ENCODE measurements at places on chromosomes 5 and 9.

DNA sequence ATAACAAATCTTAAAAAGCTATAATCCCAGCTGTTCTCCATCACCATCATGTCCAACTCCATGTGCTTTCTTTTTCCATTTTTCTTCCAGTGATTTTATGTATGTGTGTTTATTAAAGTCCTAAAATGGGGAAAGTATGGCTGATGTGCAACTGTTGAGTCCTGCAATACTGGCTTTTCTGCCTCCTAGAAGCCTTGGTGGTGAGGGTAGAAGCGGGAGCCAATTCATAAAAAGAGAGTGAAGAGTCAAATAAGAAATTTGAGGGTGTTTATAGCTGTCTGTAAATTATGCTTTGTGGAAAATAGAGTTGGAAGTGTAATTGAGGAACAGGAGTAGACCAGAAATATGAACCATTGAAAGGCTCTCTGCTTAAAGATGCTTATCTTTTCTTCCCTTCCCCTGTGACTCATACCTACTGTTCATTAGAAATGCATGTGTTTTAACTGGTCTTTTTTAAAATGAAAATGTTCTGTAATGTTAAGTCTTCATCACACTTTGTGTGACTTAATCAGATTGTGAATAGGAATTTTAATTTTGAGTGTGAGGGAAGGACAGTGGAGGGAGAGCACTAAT is 80.1 kb downstream of the ZCCHC7 start:
- DNase-seq, result no peak

DNA sequence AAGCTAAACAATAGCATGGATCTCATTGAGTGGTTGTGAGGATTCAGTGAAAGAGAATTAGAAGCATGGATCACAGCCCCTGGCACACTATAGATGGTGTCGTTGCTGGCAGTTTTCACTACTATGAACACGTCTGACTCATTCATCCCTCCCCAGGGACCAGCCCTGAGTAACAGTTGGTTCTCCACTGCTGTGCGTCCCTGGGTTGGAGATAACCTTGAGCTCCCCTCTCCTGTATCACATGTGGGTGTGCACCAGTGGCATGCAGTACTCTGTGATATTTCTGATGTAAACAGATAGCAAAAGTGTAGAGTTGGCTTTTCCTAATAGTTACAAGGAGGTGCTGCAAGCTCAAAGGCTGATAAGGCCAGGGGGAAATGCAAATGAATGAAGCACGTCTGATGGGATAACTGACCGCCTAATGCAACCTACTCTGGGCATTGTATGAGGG is 8.8 kb upstream of the LCP2 start:
- DNase-seq, result no peak

GRCh38 chr9:122297512-122297911 is 32.8 kb downstream of the MRRF start:
- no peak for DNase-seq

GRCh38 chr9:126131066-126132010 is 195.3 kb upstream of the MVB12B start:
- DNase-seq, result no peak

GRCh38 chr5:77463905-77464304 is 28.2 kb downstream of the WDR41 start:
- DNase-seq, result no peak

GRCh38 chr5:171661143-171661542 is 124.5 kb upstream of the SMIM23 start:
- no peak for DNase-seq

DNA sequence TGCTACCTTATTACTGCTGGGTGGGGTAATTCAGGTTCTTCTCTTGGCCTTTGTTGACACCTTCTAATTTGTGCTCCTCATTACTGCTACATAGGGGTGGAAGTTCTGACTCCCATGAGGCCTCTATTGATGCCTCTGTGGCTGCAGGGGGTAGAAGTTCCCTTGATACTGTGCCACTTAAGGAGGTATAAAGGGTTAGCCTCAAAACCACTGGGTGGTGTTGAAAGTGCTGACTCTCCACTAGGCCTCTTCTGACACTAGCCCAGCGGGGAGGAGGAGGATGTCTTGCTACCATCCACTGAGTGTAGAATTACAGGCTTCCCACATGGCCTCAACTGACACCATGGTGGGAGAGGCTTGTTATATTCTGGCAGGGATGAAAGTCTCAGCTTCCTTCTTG is 36.7 kb upstream of the CCDC112 start:
- DNase-seq, result no peak

- DNase-seq, result no peak
These were observed 22.0 kb downstream of the HINT1 start for GRCh38 chr5:131142970-131143617.

DNA sequence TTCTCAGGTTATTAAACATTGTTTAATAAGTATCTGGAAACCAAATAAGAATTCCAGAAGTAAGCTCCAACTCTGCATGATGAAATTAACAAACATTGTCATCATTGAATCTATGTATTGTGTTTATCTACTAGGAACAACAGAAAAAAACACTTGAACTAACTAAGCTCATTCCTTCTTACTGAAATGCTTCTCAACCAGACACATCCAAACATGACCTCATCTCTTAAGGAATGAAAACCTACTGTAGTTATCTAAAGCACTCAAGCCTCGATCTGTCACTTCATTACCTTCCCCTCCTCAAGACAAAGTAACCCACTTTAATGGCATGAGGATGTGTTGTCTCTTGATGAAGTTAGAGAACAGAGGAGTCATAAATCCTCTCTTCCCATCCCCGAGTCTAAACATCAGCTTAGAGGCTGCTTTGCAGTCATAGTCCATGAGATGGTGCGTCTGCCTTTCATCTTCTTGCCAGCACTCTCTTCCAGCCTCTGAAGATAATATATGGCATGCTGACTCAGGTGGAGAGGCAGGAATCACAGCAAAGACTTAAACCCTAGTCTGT is 86.5 kb downstream of the CEMIP2 start:
- DNase-seq, result no peak

DNA sequence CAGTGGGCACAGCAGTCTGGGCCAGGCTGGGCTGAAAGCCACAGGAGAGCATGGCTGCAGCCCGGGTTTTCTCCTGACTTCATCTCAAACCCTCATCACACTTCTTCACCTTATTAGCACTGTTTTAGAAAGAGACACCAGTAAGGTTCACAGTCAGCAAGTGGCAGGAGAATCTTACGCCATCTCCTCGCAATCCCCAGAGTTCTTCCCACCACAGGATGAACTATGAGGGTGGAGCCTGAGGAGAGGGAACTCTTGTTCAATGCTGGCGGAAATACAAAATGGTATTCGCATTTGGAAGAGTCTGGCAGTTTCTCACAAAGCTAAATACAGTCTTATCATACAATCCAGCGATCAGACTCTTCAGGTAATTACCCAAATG is 14.7 kb downstream of the BICD2 start:
- no peak for DNase-seq

DNA sequence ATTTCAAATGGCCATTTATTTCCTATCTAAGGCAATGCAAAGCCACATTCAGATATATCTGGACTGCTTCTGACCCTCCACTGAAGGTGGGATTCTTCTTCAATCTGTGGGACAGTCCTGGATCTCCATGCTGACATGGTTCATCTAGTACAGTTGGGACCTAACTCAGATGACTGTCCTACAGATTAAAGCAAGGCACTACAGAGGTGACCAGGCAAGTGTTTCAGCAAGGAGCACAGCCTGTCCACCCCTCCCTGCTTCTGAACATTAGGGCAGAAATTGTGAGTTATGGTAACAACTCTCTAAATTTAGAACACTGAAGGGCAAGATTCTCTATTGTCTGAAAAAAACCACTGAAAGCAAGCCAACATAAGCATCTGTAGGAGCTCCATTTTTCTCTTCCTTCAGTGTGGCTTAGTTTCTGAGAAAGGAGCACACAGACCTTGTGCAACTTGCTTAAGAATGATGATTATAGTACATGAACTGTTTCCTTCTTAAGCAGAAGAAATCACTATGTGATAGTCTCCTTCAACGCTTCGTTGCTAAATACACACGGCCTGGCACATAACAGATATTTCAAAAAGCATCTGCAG is 62.9 kb upstream of the BARX1 start:
- no peak for DNase-seq

DNA sequence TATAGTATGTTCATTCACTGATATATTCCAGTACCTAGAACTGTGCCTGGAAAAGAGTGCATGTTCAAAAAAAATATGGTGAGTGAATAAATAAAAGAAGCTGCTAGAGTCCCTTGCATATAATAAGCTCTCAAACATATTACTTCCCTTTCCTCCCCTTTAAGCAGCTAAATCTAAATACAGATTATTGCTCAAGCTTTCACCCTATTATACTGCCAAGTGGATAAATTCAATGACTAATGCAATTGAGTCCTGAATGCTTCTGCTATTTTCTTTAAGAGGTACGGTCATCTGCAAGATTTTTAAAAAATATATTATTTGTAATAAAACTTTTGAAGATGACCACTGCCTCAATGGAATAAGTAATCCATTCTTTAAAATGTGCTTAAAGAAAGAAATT is 248.4 kb downstream of the PLK2 start:
- no peak for DNase-seq

GRCh38 chr5:38420246-38420645 is 136.2 kb downstream of the LIFR start:
- no peak for DNase-seq

- no peak for DNase-seq
These were observed 72.3 kb downstream of the NIPSNAP3B start for GRCh38 chr9:104836235-104836634.

DNA sequence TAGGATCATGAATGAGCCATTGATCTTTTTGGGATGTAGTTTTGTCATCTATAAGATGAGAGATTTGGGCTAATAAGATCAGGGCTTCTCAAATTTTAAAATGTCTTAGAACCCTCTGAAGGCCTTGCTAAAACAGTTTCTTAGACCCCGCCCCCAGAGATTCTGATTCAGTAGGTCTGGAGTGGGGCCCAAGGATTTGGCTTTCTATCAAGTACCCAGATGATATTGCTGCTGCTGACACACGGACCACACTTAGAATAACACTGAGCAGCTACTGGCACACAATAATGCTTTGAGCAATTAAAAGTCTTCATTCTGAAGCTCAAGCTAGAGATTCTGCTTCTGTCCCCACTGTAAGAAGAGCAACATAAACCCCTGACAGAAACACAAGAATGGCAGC is 216.7 kb downstream of the SMARCA2 start:
- DNase-seq, result no peak

DNA sequence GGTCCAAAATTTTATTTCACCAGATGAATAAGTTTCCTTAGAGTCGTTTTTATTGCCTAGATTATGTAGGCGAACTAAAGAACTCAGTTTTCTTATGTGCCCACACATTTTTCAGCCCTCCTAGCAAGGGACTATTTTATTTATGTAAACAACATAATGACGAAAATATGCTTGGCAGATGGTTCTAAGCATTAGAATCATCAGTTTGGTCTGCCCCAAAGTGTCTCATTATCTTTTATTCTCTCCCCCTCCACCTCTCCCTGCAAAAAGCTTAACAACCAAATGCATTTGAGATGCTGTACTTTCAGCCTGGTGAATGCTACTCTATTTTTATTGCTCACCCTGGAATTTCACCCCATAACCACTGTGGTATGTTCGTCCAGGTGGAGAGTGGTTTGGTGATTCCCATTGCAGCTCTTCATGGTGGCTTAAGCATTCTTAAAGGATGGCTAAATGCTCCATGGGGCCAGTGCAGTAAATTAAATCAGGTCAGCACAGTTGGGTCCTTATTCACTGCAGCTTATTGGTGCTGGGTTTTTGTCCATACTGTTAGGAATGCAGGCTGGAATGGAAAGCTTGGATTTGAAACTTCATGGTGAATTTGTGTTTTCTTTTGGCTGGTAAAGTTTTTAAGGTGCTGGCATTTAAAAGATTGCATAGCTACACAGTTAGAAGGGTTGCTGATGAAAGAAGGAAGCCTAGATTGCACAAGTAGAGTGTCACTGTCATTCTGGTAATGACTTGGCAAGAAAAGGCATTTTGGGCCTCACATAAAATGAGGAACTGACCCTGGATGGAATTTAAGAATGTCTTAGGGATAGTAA is 39.2 kb downstream of the TLE4 start:
- DNase-seq, result peak; percentile 28

DNA sequence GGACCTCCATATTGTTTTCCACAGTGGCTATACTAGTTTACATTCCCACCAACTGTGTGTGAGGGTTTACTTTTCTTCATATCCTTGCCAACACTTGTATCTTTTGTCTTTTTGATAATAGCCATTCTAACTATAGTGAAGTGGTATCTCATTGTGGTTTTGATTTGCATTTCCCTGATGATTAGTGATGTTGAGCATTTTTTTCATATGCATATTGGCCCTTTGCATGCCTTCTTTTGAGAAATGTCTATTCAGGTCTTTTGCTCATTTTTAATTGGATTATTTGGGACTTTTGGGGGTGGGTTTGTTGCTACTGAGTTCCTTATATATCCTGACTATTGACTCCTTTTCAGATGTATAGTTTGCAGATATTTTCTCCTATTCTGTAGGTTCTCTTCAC is 44.4 kb downstream of the FEM1C start:
- no peak for DNase-seq

DNA sequence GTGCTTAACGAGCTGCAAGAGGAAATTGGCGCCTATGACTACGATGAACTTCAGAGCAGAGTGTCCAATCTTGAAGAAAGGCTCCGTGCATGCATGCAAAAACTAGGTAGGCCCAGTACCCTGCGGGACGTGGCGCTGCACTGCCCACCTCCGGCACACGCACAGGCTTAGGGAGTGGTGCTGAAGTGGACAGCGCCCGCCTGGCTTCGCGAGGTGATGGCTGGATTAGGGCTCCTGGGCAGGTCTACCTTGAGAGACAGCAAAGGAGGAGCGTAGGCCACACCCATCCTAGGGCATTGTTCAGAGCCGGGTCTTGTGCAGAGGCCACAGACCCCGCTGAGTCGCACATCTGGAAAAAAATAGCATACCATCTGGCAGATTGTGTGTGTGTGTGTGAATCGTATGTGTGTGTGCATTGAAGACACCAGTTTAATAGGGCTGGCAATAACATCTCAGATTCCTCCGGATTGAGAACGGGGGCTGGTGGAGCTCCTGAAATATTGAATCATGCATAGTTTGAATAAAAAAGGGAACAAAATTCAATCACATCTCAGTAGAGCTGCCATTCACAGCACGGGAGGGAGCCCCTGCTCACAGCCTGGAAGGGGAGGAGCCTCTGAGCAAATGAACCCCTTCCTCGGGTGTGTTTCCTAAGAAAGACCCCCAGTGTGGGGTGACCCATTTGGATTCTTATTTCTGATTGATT is 11.1 kb downstream of the OLFM1 start:
- no peak for DNase-seq

GRCh38 chr9:104842698-104843097 is 78.8 kb downstream of the NIPSNAP3B start:
- DNase-seq, result no peak
